ENCODE measurements at places on chromosomes 4 and X.

- DNase-seq: no peak
Measured at GRCh38 chrX:124274438-124275181, 57.9 kb upstream of the TEX13D start.

DNA sequence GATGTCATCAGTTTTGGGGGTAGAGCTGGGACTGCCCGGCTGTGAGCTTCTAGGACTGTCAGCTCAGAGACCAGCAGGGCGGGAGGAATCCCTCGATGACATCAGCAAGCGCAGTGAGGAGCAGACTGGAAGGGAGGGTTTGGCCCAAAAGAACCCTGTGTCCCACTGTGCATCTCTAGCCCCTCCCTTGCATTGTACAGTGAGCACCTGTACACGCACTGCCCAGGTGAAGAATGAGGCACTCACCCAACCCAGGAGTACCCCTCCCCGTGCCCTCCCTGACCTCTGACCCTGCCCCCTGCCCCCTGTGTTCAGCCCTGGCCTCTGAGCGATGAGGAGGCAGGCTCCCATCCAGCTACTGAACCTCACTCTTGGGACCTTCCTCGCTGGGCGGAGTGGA lies 92.9 kb downstream of the HMX1 start:
- DNase-seq: no peak

GRCh38 chr4:76993787-76994641 lies 44.5 kb downstream of the SEPTIN11 start:
- peak; percentile 34 for DNase-seq

GRCh38 chrX:115373308-115373707 lies 83.8 kb downstream of the LUZP4 start:
- DNase-seq: no peak

DNA sequence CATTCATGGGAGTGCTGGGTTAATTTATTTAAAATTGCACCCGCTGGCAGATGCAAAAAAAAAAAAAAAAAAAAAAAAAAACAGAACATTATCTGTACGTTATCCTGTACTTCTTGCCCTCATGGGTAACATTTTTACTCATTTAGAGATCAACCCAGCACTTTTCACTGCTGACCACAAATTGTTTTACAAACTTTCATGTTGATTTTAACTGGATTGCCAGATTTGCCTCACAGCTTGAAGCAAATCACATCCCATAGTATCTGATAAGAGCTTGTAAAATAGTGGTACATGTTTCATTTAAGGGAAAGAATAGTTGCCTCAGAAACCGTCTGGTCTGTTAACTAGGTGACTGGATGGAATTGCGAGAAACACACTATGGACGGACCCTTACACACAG lies 640.8 kb downstream of the TRIML1 start:
- no peak for DNase-seq

DNA sequence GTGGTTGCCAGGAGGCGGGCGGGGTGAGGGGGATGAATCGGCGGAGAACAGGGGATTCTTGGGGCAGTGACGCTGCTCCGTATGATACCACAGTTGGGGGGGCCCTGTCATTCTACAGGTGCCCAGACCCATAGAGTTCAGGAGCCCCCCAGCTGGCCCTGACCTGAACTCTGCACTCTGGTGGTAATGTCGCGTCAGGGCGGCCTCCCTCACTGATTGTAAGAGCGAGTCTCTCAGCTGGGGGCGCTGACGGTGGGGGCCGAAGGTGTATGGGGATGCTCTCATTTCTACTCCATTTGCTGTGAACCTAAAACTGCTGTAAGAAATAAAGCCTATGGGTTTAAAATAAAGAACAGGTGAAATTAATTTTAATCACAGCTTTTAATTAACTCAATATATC lies 91.8 kb upstream of the PSAPL1 start:
- DNase-seq: no peak
